ENCODE measurements at places on chromosomes 13 and 19. TPM values are rescaled to one million over a fixed set of nuclear protein-coding genes. Genes with fewer than 3 reads are reported as not detected.

- DNase-seq: no peak
These were observed 31.5 kb downstream of the CCDC8 start for GRCh38 chr19:46381756-46382345.

DNA sequence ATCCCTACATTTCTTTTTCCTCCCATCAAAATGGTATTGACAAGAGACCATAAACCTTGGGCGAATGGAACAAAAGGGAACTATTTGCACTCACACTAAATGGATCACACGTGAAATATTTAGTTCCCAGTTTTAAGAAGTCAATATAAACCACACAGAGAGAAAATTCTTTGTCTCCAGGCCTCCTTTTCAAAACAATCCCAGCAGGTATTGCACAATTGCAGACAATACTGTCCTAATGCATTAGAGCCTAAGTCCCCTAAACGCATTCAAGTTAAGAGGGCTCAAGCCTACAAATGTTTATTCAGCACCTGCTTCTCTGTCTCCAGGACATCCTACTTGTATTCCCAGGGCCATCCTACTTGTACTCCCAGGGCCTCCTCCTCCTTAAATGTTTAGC, 1.3 kb upstream of the B3GLCT start:
- DNase-seq: no peak

DNA sequence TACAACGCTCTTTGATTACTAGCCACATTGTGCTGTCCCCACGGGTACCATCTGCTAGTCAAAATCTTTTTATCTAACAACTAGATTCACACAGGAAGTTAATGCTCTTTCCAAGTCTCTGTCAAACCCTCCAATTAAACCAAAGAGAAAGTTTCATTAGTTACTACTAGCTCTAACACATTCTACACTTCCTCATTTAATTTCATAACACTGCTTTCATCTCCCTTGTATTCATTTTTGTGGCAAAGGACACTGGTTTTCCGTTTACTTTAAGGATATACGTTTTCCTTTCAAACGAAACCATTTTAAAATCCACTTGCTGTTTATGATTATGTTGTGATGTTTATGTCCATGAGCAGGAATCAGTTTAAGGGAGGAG, 5.3 kb downstream of the DYRK1B start:
- no peak for DNase-seq

- DNase-seq: no peak
These were observed 16.1 kb downstream of the SYDE1 start for GRCh38 chr19:15123031-15123890.

The RBM42 gene
- 102 TPM for total RNA-seq

The TMEM86B gene
- total RNA-seq: 6.7 TPM

GRCh38 chr13:33611121-33611805, 206.7 kb upstream of the RFC3 start:
- DNase-seq: no peak

GRCh38 chr19:7191946-7192691, 102.1 kb downstream of the INSR start:
- peak; percentile 42 for DNase-seq

- no peak for DNase-seq
These were observed 607 bp downstream of the NFIC start for GRCh38 chr19:3366753-3367627.

- DNase-seq: no peak
These were observed 152.9 kb downstream of the SIPA1L3 start for GRCh38 chr19:38059897-38060296.

GRCh38 chr19:32921624-32922023, 50.1 kb downstream of the CEP89 start:
- no peak for DNase-seq

GRCh38 chr19:16032509-16033135, 43.7 kb upstream of the TPM4 start:
- no peak for DNase-seq

DNA sequence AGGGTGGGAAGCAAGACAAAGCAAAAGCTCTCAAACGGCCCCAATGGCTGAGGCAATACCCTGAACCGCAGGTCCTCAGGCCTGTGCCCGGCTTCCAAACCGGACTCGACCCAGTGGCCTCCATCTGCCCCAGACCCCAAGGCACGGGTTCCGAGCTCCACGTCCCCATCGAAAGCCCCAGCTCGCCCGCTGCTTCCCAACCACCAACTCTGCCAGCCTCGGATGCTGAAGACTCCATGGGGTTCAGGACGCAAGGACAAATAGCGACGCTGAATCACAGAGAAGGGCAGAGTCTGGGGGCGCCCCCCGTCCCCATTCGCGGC, 559 bp downstream of the POLR2E start:
- no peak for DNase-seq

DNA sequence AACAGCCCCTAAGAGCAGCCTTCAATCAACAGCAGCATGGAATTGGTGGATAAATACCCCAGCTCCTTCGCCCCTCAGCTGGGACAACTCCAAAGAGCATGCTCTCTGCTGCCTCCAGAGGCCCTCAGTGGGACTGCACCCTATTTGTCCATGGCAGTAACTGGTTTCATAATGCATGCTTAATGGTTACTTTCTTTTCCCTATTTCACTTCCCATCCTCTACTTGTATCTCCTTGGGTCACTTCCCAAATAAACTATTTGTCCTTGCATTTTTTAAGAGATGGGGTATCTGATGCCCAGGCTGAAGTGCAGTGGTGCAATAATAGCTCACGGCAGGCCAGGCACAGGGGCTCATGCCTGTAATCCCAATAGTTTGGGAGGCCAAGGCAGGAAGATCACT, 13.5 kb upstream of the TPM4 start:
- peak; percentile 56 for DNase-seq

The GGACT gene
- total RNA-seq: 7.7 TPM

The PLIN4 gene
- 0.09 TPM for total RNA-seq

All from activated T-helper 2 cell treated with anti-CD3 and anti-CD28 coated beads, Interferon-gamma antibody, Interleukin-2, Interleukin-4, amounts not matched to agents 10 μg/mL and 5 μg/mL and 100 μg/mL, durations not matched to agents 14 hours and 24 hours and 36 hours (primary cell).